SHP77 (cell line): ENCODE measurements at places on chromosomes 16 and 17.

DNA sequence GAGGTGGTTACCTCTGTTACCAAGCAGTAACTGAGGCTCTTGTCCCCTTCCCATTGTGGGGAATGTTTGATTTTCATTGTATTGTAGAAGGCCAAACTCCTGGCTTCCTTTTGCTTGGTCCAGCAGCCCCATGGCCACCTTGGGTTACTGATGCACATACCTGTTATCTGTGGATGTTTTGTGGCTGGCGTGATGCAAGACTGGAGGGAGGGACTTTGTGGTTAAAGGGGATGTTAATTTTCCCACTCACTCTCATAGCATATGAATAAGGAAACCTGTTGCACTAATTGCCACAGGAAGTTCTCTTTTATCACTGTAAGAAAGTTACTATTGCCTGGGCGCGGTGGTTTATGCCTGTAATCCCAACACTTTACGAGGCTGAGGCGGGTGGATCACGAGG lies 168.6 kb upstream of the HS3ST4 start:
- no peak for DNase-seq

DNA sequence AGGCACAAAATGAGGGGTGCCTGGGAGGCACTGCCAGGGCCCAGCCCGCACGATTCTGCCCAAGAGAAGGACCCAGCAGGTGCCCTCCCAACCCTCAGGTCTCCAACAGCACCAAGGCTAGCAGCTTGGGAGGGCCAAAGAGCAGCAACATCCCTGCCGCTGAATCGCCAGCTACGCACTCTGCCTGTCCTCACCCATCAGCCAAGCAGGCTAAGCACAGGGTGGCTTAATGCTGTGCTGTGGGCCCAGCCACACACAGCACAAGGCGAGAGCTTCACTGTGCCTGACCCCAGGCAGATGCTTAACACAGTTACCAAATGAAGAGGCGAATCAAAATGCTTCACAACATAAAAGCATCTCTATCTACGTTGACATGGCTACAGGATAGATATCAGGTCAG lies 10.6 kb upstream of the MRPL38 start:
- DNase-seq = peak; percentile 31

DNA sequence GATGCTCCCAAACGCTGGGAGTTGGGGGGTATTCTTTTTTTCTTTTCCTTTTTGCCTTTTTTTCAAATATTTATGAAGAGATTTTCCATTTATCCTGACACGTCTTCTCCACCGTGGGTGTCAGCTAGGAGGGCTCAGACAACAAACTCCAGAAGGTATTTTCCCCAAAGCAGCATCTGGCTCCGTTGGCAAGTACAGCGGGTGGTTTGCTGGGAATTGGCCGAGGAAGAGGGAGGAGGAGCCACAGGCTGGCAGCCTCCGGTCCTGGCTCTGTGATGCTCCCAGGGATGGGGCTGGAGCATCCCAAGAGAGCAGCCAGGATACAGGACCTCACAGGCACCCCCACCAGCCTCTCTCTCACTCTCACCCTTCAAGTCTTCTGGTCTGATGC lies 10.9 kb upstream of the CACNG4 start:
- DNase-seq = no peak

- no peak for DNase-seq
Measured at GRCh38 chr16:66229651-66230050, 136.8 kb upstream of the CDH5 start.

GRCh38 chr17:45782889-45783592 lies 1.1 kb upstream of the CRHR1 start:
- no peak for DNase-seq

GRCh38 chr17:72121164-72122009 lies 567 bp downstream of the SOX9 start:
- no peak for DNase-seq

DNA sequence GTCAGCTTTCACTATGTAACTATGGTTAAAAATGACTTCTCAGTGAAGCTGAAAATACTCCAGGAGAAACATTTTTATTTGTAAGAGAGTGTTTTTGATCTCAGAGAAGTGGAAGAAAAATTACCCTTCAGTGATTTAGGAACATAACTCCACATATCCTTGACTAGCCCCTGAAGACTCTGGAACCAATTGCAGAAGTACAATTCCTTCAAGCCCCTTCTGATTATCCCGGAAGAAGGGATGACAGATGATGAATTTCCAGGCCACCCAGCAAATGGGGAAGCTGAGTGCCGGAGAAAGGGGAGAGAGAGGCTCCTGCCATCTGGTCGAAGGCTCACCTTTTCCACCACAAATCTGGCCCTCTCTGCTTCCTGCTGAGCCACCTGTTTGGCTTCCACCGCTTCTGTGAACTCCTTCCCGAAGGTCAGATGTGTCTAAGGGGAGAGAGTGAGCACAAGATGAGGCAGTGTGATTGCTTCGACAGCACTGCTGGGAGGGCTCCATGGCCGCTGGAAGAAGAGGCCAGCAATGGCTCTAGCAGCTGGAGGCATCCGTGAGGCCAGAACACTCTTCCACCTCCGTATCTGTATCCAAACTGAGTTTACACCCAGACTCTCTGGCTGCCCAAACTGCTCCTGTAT lies 8.1 kb downstream of the PHB1 start:
- DNase-seq = no peak

DNA sequence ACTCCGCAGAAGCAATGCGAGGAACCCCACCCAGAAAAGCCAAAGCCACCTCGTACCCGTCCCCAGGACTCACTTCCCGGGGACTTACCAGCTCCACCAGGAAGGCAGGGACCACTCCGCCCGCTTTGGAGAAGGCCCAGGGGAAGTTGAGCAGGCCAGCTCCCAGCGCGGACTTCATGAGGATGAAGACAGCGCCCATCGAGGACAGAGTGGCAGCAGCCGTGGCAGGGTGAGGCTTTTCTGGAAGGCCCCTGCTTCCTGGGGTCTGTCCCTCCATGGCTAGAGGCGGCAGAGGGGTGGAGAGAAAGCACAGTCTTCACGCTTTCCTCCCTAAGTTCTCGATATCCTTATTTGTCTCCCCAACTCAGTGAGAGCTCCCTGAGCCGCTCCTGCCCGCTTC lies 714 bp downstream of the SLC38A8 start:
- DNase-seq = no peak

GRCh38 chr17:19002805-19003542 lies 1.6 kb downstream of the FAM83G start:
- no peak for DNase-seq

GRCh38 chr17:12731839-12732238 lies 57.5 kb upstream of the ARHGAP44 start:
- DNase-seq = no peak

GRCh38 chr17:80991645-80992076 lies at the start of gene CHMP6:
TSS of gene CHMP6 (plus strand) at chr17:80991841. CDS start at chr17:80991919, 78 bp downstream.
- DNase-seq = no peak

GRCh38 chr17:21295036-21295952 lies 10.8 kb downstream of the MAP2K3 start:
- peak; percentile 92 for DNase-seq

DNA sequence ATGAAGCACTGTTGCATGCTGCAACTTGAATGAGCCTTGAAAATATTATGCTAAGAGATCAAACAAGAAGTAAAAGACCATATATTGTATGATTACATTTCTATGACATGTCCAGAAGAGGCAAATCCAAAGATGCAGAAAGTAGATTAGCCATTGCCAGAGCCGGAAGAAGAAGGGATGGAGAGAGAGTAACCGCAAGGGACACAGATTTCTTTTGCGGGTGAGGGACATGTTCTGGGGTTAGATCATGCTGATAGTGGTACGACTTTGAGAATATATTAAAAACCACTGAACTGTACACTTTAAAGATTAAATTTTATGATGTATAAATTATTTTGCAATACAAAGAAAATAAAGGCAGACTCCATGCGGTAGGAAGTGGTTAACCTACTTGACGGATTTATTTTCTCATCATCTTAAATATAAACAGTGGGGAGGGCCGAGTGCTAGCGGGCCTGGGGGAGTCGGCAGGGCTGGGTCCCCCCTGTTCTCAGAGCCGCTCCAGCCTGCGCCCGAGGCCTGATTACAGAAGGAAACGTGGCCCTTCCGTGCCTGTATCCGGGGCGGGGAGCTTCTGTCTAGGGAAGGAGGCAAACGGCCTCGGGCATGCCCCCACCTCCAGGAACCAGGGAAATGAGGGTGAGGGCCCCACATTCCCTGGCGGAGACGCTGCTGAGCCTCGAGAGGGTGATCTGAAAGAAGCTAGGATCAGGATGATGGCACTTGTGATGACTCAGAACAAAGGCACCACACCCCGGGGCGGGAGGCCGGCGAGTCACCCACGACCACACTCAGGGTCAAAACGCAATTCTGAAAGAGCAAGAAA lies 48.0 kb downstream of the SHCBP1 start:
- no peak for DNase-seq

GRCh38 chr16:10612649-10613179 lies 32.3 kb upstream of the EMP2 start:
- no peak for DNase-seq

DNA sequence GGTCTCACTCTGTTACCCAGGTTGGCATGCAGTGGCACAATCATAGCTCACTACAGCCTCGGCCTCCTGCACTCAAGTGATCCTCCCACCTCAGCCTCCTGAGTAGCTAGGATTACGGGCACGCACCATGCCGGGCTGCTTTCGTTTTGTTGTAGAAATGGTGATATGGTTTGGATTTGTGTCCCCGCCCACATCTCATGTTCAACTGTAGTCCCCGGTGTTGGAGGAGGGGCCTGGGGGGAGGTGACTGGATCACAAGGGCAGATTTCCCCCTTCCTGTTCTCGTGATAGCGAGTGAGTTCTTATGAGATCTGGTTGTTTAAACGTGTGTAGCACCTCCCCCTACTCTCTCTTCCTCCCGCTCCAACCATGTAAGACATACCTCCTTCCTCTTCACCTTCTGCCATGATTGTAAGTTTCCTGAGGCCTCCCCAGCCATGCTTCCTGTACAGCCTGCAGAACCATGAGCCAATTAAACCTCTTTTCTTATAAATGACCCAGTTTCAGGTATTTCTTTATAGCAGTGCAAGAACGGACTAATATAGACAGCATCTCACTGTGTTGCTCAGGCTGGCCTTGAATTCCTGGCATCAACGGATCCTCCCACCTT lies 6.0 kb downstream of the PDZD9 start:
- DNase-seq = no peak

- DNase-seq = no peak
Measured at GRCh38 chr17:2338315-2338657, 985 bp downstream of the SGSM2 start.

DNA sequence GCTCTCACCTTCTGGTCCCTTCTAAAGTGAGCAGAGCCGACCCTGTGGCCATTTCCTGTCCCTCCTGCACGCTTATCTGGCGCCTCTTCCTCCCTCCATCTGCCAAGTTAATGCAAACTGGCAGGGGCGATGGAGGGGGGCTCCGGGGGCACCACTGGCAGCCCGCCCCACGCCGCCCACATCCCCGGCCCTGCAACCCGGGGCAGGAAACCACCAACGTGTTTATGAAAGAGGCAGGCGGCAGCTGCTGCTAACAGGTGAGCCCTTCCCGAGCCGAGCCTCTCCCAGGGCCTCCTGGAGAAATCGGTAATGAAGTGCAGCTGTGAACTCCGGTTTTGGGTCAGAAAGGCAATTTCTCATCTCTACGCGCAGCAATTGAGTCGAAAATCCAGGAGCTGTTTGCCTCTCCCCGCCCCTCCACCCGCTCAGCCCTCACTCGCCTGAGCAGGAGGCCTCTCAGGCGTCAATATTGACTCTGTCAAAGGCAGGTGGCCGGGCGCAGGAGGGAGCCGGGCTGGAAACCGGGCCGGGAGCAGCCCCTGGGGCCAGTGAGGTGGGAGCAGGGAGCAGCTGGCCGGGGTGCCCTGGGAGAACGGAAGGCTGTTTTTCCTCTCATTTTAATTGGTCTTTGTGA lies 164.4 kb upstream of the GSE1 start:
- DNase-seq = peak; percentile 98

DNA sequence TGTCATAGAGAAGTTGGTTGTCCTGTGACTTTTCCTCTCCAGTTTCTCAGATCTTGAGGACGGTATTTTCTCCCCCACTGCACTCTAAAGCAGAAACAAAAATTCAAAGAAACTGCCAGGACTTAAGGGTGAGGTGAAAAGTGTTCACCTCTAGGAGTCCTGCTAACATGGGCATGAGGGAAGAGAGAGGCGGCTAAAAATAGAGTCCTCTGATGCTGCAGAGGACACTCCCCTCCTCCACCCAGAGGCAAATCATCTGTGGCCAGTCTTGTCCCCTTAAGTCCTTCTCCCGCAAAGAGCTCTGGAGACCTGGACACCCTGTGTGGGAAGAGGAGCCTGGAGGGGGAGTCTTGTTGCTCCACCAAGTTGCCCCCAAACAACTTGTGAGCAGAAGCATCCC lies 4.7 kb upstream of the DDX19A start:
- no peak for DNase-seq

- DNase-seq = no peak
Measured at GRCh38 chr16:12793120-12793864, 10.4 kb downstream of the CPPED1 start.

- DNase-seq = no peak
Measured at GRCh38 chr17:67829331-67829730, 4.0 kb downstream of the BPTF start.

DNA sequence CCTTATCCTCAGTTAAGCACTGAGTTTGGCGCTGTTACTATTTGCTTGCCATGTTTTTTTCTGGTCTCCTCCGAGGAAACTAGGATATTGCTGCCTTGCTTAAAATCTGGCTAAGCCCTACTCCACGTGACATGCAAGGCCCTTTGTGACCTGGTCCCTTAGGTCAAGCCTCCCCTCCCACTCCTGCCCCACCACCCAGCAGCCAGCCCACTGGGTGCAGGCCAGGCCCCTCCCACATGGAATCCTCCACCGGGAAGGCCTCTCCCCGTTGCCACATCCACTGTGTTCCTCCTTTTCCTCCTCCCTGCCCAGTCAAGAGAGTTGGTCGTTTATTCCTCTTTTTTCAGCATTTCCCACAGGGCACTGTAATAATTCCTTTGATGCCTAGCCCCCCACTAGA lies 16.2 kb downstream of the PSMD3 start:
- no peak for DNase-seq

DNA sequence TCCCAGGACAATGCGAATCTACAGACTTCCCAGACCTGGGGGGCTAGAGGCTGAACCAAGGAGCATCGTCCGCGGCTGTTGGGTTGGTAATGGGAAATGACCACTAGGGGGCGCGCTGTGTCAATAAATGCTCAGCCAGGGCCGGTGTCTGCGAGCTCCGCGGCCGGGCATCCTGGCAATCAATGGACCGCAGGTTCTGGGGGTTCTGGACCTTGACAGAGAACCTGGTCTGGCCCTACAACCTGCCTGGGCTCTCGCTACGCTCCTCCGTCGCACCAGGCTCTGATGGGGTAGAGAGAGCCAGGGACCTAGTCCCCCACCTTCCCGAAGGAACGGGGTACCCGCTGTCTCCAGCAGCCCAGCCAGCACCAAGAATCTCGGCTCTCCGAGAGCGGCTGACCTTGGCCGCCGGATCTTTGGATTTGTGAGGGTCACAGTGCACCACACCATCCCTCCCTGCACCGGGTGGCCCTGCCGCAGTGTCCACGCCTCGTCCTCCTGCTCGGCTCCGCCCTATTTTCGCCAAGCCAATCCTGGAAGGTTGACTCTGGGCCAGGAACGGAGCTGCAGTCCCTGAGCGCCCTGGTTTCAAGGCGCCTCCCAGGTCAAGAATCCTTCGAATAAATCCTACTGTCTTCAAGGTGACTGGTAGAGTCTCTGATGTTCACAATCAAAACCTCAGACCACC lies 20.4 kb upstream of the BEAN1 start:
- peak; percentile 65 for DNase-seq

GRCh38 chr17:61239327-61239726 lies 160.3 kb upstream of the TBX2 start:
- no peak for DNase-seq

- peak; percentile 79 for DNase-seq
Measured at GRCh38 chr17:80426671-80427326, 11.8 kb downstream of the ENDOV start.

- DNase-seq = no peak
Measured at GRCh38 chr16:81170824-81171223, 67.7 kb upstream of the BCO1 start.

- no peak for DNase-seq
Measured at GRCh38 chr16:29698484-29699323, 19.7 kb downstream of the QPRT start.
